ENCODE measurements at places on chromosomes 6 and 20.

DNA sequence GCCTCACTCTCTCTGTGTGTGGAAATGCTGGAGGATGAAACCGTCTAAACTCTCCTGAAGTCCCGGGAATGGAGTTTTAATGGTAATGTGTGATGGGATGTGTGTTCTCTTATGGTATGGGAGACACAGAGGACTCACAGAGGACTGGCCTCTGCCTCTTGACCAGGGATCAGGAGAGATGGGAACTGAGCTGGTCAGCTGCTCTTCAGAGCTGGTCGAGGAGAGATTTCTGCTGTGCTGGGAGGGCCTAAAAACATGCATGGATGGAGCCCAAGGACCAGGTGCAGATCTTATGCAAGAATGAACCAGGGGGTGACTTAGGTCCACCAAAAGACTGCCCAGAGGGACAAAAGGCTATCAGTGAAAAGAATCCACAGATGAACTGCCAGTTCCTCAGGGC is 27.3 kb upstream of the GMDS start:
- no peak for DNase-seq

- DNase-seq, result no peak
Measured at GRCh38 chr20:42197599-42197998, 579.4 kb upstream of the CHD6 start.

DNA sequence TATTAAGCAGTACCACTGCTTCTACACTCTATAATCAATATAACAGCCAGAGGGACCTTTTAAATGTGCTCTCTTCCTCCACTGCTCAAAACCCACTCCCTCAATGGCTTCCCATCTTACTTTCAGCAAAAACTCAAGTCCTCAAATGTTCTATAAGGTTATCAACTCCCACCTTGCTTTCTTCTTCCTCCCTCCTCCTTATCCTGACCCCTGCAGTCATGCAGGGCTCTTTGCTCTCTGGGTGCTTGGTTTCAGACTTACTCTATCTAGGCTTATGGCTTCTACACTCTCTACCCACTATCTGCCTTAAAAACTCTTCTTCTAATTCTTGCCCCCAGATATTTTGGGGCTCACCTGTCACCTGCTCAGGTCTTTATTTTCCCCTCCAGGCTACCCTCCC is 5.3 kb downstream of the ARHGAP18 start:
- no peak for DNase-seq

- no peak for DNase-seq
Measured at GRCh38 chr6:90160013-90160412, 136.6 kb downstream of the BACH2 start.

DNA sequence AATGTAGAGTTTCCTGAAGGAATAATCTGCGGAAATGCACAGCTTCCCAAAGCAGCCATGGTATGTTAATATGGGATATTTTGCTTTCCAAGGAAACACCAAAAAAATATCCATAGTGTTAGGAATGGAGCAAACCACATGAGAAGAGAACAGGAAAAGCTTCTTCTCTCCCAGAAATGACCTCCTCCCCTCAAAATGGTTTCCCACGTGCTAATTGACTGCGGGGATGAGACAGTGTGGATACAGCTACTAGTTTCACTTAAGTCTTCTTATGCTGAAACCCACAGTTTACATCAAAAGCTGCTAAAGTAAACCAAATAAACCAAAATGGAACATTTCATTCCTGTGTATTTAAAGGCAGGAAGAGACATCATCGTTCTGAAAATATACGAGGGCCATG is 69.4 kb downstream of the FYN start:
- no peak for DNase-seq

DNA sequence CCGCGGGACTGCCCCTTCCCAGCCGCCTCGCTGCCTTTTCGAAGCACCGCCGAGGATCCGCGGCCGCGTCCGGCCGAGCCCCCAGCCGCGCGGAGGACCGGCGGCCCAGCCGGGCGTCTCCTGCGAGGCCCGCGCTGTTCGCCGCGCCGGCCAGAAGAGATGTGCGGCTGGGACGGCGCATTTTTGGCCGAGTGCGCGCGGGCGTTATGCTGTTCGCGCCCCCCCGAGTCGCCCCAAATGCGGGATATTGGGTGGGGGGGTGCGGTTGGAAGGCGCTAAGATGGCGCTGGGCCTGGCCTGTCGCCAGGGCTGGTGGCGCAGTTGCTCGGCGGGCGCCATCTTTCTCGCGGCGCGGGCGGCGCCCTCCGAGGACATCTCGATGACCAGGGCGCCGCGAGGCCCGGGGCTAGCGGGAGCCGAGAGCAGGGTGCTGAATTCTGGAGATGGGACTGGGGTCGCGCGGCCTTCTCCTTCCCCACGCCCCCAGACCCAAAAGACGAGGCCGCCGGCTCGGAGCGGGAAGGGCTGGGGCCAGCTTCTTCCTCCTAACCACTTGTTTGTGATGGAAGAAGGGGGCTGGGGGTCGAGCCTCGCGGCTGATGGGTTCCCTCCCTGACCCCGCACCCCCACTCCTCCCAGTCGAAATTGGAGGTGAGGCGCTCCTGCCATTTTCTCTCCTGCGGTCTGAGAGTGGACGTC is 1.5 kb downstream of the BICRAL start:
- peak; percentile 68 for DNase-seq

DNA sequence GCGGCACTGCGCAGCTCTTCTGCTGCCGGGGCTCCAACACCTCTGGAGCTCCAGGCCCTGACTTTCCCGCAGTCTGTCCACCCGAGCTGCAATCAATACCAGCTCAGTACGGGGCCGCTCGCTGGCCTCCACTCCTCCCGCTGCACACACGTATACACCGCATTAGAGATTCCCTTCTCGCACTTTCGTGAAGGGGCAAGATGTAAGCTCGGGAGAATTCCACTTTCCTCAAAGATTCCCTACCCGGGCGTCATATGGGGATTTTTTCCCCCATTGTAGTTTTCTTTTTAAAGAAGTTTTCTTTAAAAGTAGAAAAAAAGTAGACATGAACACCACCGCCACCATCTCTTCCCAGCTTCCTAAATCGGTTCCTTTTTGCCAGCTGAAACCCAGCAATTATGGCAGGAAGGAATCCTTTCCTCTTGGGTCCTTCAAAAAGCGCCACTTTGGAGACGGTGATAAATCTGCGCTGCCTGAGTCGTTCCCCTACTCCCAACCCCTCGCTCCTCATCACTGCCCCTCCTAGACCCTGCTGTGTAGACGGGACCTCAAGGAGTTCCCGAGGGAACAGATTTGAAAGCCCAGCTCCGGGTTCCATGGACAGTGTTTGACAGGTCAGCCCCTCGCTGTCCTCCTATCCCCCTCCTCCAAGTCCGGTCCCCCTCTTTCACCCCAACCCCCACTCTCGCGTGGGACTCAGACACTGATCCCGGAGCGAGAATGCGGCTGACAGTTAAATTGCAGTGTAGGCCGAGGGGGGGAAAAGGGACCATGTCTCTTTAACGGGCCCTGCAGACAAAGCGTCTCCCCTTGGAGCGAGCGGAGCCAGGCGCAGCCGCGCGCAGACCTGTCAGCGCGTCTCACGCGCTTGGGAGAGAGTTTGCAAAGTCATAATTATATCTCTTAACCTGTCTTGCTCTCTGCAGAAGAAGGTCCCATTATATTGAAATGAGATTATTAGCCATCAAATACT is 39.5 kb downstream of the NCR2 start:
- DNase-seq, result no peak

GRCh38 chr20:41538810-41539596 is 79.2 kb downstream of the CHD6 start:
- no peak for DNase-seq

DNA sequence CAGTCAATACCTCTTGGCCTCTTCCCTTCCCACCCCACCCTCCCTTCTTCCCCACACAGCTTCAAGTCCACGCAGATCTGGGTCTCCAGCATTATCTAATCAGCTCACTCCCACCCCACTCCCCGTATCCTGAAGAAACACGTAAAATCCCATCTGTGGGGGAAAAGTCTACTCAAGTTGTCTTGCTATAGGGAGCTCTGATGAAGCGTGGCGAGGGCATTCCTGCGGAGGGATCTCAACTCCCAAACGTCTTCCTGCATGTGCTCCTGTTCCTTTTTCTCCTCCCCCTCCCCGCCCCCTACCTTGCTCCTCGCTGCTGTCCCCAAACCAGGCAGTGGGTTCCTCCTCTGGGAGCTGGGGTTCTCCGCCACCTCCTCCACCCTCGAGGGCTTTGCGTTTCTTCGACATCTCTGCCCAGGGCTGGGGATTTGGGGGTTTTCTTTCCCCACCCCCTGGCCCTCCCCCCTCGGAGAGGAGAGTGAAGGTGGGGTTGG is 181.8 kb downstream of the TBXT start:
- DNase-seq, result no peak

- no peak for DNase-seq
Measured at GRCh38 chr6:72525821-72526510, 95.9 kb upstream of the KCNQ5 start.
